ENCODE measurements at places on chromosomes 16 and 17.

- no peak for DNase-seq
Measured at GRCh38 chr16:29775742-29776408, 2.2 kb upstream of the ZG16 start.

GRCh38 chr16:1469693-1470201 lies 5.1 kb downstream of the CLCN7 start:
- no peak for DNase-seq

DNA sequence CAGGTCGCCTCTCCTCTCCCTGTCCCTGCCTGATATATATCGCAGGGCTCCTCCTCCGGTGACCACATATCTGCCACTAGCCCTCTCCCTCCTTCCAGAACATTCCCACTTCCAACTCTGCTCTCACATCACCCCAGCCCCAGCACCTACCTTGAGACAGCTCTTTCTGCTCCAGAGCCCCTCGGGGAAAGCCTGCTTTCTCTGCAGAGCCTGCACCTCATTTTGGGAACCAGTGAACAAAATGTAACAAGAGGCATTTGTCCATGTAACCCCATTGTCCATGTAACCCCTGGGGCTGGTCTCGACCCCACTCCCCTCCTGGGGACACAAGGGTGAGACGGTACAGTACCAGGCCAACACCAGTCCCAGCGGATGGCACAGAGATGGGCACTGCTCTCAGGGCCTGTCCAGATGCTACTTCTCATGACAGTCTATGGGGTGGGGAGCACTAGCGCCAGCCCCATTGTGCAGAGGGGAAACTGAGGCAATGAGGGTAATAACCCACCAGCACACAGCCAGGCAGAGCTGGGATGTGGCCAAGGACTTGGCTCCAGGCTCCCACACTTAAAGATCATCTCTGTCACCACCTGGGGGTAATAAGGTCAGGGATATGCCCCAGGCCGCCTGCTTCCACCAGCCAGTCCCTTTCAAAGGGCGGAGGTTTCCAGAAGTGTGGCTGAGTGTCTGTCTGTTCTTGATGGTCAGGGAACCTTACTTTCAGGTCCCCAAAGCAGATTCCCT lies 42.9 kb downstream of the TBC1D16 start:
- no peak for DNase-seq

DNA sequence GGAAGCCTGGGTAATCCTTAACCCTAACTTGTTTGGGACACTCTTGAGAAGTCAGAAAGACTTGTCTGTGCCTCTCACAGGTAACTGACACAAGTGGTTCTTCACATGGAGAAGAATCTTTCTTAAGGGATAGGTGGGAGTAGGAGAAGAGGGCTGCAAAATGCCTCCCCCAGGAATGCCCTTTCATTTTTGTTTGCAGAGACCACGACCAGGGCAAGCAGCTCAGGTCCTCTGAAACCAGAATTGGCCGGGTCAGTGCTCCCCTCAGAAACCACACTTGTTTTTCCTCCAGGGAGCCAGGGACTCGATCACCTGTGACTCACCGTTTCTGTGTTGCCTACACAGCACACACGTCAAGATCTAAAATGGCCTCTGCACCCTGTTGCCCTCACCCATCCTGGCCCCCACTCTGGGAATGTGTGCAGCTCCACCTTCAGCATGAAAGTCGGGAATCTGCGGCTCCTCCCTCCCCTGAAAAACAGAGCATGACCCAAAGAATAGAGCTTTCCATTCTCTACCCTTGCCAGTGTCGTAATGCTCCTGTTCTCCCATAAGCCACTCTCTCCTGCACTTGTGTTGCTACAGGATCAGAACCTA lies 36.1 kb downstream of the HNF1B start:
- no peak for DNase-seq

DNA sequence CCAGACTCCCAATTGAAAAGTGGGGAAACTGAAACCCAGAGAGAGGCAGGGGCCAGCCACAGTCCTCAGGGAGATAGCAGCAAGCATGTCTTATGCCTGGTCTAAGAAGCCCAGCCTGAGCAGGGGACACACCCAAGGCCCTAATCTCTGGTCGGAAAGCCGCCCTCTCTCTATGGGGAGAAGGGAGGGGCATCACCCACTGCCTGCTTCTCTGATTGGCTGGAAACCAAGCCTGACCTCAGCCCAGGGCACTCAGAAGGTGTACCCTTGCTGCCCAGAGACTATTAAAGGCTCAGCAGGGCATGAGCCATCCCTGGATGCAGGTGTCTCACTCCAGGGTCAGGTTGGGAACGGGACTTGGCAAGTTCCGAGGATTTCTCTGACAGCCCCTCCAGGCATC lies 5.7 kb upstream of the KRT13 start:
- no peak for DNase-seq

- DNase-seq = no peak
Measured at GRCh38 chr17:31527606-31528005, 136.1 kb downstream of the RAB11FIP4 start.

DNA sequence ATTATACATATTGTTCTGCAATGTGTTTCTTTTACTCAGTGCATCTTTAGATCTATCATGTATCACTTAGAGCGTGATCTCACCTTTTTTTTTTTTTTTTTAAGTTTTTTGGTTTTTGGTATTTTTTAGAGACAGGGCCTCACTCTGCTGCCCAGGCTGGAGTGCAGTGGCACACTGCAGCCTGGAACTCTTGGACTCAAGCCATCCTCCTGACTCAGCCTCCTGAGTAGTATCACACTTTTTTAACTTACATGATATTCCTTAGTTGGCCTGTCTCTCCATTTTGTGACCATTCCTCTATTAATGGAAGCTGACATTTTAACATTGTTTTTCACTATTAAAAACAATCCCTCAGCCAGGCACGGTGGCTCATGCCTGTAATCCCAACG lies 4.7 kb upstream of the MPO start:
- no peak for DNase-seq

- no peak for DNase-seq
Measured at GRCh38 chr16:84689111-84689510, 10.7 kb upstream of the USP10 start.

DNA sequence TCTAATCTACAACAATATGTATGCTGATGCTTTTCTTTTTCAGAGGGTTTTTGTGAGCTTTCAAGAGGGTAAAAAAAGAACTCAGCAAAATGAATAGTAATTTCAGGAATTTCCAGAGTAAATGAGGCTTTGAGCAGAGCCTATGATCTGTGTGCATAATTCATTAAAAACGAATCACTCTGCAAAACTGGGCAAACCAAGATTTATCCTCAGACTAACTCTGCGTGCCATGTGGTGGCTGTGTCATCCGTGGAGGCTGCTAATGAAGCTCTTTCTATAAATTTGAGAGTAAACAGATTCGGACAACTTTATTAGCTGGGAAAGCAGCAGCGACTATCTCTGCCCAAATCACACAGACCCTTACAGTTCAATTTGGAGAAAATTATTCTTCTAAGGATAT lies 83.8 kb downstream of the FOXL1 start:
- DNase-seq = no peak

DNA sequence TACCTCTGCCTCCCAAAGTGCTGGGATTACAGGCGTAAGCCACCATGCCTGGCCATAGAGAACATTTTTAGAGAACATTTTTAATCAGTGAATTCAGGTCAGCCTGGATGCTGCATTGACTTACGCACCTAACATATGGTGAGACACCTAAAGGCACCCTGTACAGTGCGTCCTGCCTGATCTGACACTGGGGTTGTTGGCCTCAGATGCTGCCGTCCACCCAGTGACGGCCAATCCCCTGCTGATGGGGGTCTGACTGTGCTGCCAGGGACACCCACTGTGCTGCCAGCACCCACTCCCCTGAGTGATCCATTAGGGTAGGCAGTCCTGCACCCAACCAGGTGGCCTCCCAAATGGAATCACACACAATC lies 38.5 kb downstream of the WNT3 start:
- no peak for DNase-seq

DNA sequence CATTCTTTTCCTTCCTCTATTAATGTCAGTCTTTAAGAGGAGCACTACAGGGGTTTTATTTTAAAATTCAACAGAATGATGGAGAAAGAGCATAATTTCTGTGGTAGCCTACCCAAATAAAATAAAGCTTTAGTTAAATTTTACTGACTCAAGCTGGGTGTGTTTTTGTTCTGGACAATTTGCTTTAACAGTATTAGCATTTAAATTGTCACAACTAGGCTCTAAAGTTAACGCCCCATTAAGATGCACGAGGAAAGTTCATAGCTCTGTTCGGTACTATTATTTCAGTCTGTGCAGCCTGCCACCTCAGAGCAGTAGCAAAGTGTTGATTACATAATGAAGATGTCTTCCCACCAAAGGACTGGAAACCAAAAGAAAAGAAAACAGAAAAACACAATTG lies 52.0 kb downstream of the CDK12 start:
- DNase-seq = no peak

DNA sequence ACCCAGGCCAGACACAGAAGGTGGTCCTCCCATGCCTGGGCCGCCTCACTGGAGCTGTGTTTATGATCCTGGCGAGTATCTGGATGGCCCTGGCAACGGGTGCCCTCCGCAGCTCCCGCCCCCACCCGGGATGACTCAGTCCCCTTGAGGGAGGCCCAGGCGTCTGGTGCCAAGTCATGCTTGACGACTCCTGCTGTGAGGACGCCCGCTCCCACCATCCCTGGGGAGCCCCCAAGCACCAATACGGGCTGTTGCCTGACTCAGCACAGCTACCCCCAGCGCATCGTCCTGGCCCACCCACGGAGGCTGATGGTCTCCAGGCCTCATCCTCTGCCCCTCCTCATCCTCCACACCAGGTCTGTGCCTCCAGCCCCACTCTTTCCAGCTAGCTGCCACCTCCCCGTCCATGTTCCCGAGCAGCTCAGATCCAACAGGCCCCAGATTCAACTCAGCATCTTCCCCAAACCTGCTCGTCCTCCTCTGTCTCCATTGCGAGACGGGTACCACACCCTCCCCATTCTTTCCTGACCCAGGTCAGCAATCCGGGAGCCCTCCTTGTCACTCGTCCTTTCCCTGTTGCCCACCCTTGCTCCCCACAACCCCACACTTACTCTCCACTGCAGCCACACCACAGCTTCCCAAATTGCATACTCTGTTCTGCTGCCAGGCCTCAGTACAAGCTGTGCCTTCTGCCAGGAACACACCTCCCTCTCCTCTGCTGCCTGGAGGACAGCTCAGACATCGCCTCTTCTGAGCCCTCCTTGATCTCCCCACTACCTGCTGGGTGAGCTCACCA lies 2.6 kb downstream of the CAMKK1 start:
- DNase-seq = no peak

DNA sequence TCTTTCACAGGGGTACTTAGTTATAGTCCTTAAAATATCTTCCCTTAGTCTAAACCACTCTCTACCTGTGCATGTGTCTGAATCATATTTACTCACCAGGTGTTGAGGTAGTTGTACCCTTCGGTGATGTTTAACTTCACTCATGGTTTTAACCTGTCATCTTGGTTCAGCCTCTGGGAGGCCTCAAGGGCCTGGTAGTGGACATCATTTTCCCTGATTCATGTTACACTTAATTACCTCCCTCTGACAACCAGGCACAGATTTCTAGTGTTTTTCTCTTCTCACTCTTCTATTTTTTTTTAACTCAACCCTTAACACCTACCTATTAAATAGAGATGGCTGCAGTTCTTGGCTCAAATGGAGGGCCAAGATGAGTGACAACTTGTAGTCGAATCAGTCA lies 505.4 kb downstream of the TMEM114 start:
- DNase-seq = no peak

DNA sequence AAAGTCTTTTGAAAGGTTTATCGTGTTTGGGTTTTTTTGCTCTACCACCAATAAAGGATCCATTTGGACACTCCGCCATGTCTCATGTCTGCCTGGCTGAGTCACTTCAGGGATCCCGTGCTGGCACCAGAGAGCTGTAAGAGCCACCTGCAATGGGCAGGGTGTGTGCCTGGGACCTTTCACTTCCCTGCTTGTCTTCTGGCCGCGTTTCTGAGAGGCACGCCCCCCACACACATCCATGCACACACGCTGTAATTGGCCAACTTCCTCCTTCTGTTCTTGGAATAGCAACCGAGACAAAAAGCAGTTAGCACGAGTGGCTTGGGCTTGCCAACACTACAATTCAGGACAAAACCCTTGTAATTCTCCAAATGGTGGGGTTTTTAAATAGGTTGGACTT lies 9.8 kb upstream of the SOST start:
- no peak for DNase-seq

All from effector memory CD4-positive, alpha-beta T cell (primary cell).